ENCODE measurements at places on chromosomes 11 and 22.

- no peak for DNase-seq
Measured at GRCh38 chr11:65493367-65494176, 5.3 kb upstream of the MALAT1 start.

DNA sequence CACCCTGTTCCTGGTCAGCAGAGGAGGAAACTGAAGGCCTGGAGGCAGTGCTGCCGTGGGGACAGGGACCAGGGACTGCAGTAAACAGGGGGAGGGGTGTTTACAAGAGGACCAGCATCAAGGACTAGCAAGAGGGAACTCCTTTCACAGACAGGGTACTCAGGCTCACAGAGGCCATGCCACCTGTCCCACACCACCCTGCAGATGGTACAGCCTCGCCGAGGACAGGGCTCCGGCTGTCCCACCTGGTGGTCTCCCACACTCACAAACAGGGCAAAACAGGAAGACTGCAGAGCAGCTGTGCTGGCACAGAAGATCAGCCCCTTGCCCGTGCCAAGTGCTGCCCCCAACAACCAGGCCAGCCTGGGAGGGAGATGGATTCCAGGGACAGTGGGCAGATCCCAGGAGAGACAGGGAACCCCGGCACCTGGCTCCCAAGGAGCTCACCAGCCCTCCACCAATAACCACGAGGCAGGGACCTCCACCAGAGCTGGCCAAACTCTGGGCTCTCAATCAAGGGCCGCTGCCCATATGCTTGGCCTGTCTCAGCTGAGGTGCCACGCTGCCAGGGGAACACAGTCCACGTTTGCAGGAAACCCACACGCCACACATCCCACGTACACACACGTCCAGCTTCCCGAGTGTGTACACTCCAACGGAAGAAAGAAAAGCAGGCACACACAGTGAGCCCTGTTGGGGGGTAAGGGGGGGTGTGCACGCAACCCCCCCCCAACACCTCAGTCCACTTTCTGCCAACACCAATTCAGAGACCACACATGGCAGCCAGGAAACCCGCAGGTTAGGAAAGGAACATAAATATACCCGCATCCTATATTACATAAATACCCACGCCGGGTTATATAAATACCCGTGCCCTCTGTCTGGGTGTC lies 2.1 kb downstream of the CSNK1E start:
- no peak for DNase-seq

DNA sequence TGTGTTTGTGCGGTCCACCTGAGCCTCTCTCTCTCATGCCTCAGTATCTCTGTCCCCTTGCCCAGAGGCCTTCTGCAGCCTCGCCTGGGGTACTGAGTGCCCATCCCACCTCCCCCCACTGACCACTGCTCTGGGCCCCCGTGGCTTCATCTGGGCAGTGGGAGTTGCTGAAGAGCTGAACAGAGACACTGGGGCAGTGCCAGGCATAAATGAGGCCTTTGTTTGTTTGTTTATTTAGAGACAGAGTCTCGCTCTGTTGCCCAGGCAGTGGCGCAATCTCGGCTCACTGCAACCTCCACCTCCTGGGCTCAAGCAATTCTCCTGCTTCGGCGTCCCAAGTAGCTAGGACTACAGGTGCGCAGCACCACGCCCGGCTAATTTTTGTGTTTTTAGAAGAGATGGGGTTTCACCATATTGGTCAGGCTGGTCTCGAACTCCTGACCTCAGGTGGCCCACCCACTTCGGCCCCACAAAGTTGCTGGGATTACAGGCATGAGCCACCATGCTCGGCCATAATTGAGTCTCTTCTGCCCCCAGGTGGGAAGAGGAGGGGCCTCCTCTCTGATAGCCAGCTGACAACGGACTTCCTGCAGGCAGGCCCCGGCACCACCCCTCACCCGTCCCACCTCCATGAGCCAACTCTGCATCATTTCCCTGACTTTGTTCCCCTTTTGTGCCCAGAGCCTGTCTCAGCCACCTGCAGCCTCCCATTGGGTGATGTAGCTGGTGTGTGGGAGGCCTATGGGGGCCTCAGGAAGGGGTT lies 9.3 kb downstream of the CRYBB3 start:
- DNase-seq = no peak

DNA sequence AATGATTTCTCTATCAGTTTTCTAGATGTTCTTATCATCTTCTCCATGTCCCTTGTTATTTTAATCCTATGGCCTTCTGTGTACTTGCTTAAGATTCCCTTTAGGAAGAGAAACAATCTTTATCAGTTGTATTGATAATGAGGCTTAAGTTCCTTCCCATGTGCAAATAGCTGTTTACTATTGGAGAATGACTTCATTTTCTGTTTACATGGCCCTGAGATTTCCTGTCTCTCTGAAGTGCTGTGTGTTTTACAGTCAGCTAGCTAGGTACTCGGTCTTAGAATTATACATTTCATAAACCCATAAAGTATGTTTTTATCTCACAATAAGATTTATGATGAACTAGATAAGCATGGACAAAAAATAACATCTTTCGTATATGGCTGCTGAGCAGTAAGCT lies 67.5 kb upstream of the CCDC179 start:
- DNase-seq = no peak

GRCh38 chr11:114283422-114283821 lies 12.8 kb upstream of the NNMT start:
- DNase-seq = no peak

Measured in activated CD4-positive, alpha-beta T cell treated with anti-CD3 and anti-CD28 coated beads, Interleukin-2, amount 50 U/mL, for 1 hour (primary cell).